Stimulated activated CD4-positive, alpha-beta T cell treated with anti-CD3 and anti-CD28 coated beads, Interleukin-2, amount 100 ng/mL, for 24 hours (primary cell): ENCODE measurements at places on chromosomes 11 and 22.

GRCh38 chr11:17375547-17375946, 12.9 kb downstream of the KCNJ11 start:
- no peak for DNase-seq

GRCh38 chr11:45393334-45393733, 107.2 kb upstream of the SYT13 start:
- no peak for DNase-seq

- no peak for DNase-seq
Observed at GRCh38 chr11:47784785-47785381, 17.7 kb upstream of the FNBP4 start.

- DNase-seq, result no peak
Observed at GRCh38 chr11:19844806-19845205, 132.2 kb downstream of the NAV2 start.
